HEK293T (cell line): ENCODE measurements at places on chromosomes 4 and X.

DNA sequence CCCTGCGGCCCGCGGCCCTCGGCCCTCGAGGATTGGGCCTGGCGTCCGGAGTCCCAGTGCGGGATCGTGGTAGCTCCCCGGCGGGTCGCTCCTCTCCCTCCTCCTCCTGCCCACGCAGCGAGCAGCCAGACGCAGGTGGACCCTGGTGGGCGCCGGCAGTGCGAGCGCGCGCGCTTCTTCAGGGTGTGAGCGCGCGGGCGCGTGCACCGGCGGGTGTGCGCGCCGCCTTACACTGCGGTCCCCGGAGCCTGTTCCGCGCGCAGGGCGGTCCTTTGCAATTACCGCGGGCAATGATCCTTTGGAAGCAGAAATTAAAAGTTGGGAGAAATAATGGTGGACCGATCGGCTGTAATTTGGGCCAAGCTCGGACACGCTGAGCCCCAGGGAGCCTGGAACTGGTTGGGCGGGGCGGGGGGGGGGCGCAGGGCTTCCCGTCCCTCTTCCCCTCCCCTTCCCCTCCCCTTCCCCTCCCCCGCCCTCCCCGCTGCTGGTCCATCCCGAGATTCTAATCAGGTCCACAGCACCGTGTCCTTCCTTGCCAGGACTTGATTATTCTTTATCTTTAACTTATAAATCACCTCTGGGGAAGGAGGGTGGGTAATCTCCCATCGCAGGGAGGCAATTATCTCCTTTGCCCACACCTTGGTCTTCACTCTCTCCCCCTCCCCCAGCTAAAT, 1.6 kb upstream of the NKX1-1 start:
- DNase-seq, result no peak

GRCh38 chr4:155681886-155682285, 15.2 kb downstream of the GUCY1A1 start:
- no peak for DNase-seq

DNA sequence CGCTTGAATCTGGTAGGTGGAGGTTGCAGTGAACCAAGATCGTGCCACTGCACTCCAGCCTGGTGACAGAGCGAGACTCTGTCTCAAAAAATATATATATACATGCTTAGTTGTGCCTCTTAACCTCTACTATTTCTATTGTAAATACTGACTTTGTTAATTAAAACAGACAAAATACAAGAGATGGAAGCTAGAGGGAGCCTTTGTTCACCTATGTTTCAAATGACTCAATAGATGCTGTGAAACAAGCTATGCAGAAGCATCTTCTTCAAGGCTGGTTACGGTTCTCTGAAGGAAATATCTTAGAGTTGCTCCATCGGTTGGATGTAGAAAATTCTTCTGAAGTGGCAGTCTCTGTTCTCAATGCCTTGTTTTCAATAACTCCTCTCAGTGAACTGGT, 6.2 kb downstream of the NCAPG start:
- DNase-seq, result no peak

GRCh38 chrX:54964766-54965497, 29.1 kb downstream of the PFKFB1 start:
- no peak for DNase-seq
